ENCODE measurements at places on chromosomes 5 and 9.

DNA sequence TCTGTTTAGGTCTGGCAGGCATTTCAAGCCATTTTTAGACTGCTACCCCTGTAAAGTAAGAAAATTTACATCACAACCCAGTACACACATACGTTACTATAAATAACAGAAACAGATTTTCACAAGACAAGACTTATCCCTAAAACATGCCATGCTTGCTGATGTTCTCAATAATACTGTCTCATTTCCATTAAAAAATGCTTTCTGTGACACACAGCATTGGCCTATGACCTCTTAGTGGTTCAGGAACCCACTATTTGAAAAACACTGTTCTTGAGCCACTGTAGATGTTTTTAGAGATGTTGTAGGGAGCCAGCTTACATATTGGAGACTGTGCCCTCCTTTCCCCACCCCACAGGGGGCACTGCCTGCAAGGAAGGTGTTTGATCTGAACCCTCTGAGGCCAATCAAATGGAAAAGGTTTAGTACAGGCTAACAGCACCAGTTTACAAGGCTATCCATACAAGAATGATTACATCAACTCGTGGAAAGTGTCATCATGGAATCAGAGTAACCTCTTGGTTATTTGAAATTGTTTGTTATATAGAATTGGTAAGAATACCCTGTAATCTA, 30.8 kb downstream of the ZSWIM6 start:
- no peak for DNase-seq

GRCh38 chr5:59058237-59058636, 475.4 kb downstream of the RAB3C start:
- no peak for DNase-seq

DNA sequence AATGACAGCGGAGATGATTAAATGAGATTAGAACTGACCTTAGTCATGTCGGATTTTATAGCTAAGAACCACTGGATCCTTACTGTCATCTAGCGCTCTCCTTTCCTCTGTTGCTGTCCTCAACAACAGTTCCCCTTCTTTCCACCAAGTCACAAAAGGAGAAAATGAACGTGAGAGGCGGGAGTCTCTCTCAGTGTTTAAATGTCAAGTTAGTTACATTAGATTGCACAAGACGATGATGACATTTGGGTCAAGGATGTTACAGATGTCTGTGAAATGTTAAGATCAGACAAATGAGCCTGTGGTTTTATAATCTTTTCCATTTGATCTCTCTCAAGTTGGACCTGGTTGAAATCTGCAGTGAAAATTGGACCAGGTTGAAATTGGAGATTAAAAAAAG, 53.5 kb downstream of the FBXO38 start:
- no peak for DNase-seq

DNA sequence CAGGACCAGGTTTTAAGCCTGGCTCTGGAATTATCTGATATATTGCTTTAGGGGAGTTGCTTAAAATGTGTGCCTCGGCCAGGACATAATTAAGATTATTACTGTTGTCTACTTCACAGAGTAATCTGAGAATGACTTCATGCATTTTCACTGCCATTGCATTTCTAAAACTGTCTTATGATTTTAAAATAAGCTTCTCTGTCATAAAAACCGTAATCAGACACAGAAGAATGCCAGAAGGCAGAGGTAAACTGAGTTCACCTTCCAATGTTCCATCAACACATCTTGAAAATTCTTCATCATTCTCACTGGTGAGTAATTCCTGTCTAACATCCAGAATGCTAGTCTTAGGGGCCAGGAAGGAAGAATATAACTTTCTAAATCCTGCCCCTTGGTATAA, 47.1 kb downstream of the ISOC1 start:
- DNase-seq: no peak

GRCh38 chr9:8872802-8873201, 1073.2 kb upstream of the DMAC1 start:
- no peak for DNase-seq
